ENCODE measurements at places on chromosomes 5 and 9.

DNA sequence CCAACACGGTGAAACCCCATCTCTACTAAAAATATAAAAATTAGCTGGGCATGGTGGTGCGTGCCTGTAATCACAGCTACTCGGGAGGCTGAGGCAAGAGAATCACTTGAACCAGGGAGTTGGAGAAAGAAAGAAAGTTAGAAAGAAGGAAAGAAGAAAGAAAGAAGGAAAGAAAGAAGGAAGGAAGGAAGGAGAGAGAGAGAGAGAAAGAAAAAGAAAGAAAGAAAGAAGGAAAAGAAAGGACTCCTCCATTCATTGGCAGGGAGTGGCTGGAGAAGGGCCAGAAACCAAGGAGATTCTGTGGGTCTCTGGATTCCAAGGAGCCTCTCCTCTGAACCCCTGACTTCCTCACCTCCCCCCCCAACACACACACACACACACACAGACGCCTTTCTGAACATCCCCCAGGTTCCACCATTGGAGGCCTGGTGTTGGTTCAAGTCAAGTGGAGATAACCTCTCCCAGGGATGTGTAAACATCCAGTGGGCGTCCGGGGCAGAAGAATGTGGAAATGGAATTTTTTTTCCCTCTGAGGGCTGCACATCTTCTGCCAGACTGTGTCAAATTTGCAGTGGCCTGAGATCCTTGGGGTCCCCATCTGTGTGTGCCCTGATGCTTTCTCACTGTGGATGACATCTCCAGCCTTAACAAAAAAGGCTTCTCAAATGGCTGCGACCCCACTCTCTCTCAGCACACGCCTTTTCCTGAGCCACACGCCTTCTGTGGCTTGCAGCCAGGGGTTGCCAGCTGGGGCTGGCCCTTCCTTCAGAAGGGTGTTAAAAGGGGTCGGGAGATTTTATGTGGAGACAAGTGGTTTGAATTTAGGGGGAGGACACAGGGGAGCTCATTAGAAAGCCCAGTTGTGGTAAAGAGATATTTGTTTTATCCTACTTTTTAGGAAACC lies 109.3 kb upstream of the HAND1 start:
- DNase-seq = no peak

DNA sequence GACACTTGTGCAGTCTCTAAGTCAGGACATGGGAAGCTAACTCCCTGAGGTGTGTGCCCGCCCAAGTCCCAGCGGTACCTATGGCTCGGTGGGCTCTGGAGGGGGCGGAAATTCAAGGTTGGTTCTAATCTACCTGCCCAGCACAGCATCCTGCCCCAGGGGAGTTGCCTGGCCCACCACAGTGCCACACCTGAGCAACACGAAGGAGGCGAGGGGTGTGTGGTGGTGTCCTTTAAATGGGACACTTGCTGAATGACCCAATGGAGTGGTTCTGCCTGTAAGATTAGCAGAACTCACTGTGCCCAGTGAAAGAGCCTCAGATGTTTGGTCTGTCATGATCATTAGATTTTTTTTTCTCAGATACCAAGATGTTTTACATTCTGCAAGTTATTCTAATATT lies 70.7 kb upstream of the OTULINL start:
- no peak for DNase-seq

GRCh38 chr5:44565360-44565759 lies 176.1 kb upstream of the FGF10 start:
- no peak for DNase-seq

DNA sequence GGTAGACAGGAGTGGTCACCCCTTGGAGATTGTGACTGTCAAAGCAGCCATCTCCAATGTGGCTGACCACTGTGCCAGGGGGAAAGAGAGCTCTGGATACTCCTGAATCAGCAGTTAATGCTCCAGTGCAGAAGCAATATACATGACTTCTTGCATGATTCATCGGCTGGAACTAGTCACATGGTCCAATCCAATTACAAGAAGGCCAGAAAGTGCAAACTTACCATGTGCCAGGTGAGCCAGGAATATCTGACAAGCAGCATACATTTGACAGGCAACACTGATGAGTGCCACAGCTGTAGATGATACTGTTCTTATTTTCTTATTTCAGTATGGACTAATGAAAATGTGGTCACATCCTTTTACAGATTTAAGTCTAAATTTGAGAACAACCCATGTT lies 440.0 kb upstream of the MPDZ start:
- no peak for DNase-seq

GRCh38 chr5:168941901-168942300 lies 359.0 kb downstream of the SLIT3 start:
- DNase-seq = no peak
